Uterus (tissue), 4 donors: ENCODE measurements at places on chromosomes 7 and 10. TPM values are rescaled to one million over a fixed set of nuclear protein-coding genes. Genes with fewer than 3 reads are reported as not detected.

ST8SIA6 gene
- not detected for total RNA-seq

SHLD2 gene
- 17.1 TPM for total RNA-seq

MMP21 gene
- not detected for total RNA-seq

ATG9B gene
- total RNA-seq, result 0.55 TPM

GBX1 gene
- not detected for total RNA-seq

COL26A1 gene
- not detected for total RNA-seq

EBF3 gene
- total RNA-seq, result 9.9 TPM

ADCYAP1R1 gene
- total RNA-seq, result 22.0 TPM

SCART1 gene
- total RNA-seq, result 3.9 TPM

NOM1 gene
- 21.9 TPM for total RNA-seq

SEMA4G gene
- total RNA-seq, result 2.6 TPM

FAM24B gene
- total RNA-seq, result not detected

JAKMIP3 gene
- total RNA-seq, result 1.3 TPM

XRCC2 gene
- 8.7 TPM for total RNA-seq

PKD2L1 gene
- total RNA-seq, result not detected

GRCh38 chr10:71332466-71332865 lies 13.4 kb downstream of the SLC29A3 start:
- DNase-seq, result no peak

DNA sequence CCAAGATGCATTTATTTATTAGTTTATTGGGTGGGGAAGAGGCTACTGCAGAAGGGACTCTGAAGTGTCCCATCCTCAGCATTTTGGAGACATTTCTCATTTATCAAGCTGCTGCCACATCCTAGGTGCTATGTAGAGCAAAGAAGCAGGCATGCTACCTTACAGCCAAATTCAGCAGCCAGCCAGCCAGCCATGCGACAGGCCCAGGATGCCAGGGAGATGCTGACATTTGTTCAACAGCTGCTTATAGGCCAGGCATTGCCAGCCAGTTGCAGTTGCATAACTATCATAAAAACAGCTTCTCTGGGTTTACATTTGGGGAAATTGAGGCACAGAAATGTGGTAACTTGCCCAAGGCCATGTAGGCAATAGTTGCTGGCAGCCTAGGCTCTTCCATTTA lies 2.3 kb downstream of the SLC29A3 start:
- DNase-seq, result no peak

GRCh38 chr10:89369156-89370105 lies 8.4 kb upstream of the IFIT1B start:
- no peak for DNase-seq

- DNase-seq, result no peak
Measured at GRCh38 chr7:24255139-24255538, 28.9 kb upstream of the NPY start.

DNA sequence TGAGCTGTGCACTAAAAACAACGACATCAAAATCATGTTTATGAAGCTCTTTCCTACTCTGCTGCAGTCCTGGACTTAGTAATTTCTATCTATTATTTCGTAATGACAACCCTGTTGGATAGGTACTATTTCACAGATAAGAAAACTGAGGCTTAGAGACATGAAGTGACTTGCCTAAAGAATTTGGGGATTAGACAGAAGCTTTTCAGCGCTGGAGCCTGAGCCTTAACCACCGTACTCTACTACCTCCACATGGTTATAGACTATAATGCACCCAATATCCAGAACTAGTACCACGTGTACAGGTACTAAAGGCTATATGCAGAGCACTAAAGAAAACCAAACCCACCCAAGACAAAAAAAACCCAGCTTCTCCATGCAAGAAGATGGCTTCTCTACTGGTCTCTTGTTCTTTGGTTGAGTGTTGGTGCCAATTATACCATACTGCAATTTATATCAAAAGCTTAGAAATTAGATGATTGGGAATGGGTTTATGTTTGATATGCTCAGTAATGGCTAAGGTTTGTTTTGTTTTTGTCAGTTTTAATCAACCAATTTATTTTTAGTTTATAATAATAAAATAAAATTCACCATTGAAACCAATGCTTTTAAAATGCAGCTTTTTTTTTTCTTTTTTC lies 6.5 kb upstream of the SNX10 start:
- no peak for DNase-seq

DNA sequence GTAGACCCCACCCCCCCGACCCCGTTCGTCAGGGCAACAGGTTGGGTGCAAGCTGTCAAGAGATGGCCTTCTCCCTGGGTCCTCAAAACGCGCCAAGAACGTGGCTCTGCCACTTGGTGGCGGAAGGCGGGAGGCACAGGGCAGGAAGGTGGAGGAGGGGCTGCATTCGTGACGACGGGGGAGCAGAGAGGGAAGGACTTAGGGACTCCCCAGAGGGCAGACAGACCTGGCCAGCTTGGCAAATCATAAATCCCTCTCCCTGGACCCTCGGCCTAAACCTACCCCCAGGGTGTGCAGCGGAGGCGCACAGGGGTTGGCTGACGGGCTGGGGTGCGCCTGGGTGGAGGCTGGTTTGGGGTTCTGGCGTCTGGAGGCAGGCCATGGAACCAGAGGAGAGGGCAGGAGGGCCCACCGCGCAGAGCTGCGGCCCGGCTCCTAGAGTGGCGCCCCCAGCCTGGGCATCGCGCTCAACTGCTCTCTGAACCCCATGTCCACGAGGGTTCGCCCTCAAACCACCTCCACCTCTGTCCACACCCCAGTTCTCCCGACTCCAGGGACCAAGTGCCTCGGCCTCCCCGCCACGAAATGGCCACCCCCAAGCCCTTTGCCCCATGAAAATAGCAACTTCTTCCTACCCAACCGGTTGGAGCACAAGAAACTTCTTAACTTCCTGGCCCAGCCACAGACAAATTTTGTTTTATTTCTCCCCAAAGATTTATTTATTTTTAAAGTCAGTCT lies 10.8 kb upstream of the GATA3 start:
- no peak for DNase-seq

DNA sequence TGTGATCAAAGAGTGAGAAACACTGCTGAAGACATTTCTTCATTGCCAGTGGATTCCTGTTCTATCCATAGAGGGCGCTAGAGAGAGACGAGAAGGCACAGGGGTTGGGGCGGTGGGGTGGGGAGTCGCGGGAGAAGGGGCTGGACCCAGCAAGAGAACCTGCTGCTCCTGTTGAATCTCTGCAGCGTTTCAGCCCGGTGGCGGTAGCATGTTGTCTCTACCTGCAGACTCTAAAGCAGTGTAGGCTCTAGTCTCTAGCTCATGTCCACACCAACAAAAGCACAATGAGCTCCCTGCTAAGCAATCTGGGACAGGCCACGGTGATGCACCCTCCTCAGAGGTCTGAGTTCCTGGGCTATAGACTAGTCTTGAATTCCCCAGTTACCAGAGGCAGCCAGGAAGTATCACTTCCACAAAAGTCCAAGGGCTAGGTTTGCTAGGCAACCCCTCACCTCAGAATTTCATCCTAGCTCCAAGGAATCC lies 167.7 kb downstream of the DGKB start:
- DNase-seq, result no peak

- DNase-seq, result no peak
Measured at GRCh38 chr7:73612598-73613269, 11.6 kb downstream of the MLXIPL start.

DNA sequence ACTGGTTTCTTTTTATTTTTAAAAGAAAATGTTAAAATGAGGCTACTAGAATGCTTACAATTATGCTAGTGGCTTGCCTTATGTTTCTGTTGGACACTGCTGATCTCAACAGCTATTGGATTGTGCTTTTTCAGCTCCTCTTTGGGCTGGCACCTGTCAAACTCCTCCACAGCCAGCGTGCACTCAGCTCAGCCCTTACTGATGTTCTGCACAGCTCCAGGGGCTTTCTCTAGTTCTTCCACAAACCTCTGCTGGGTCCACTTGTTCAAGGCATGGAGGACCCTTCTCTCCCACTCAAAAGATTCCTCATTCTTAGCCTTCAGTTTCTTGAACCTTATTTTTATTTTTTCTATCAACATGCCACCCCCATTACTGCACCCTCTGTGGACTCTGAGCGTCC lies 96.0 kb downstream of the VIPR2 start:
- no peak for DNase-seq

DNA sequence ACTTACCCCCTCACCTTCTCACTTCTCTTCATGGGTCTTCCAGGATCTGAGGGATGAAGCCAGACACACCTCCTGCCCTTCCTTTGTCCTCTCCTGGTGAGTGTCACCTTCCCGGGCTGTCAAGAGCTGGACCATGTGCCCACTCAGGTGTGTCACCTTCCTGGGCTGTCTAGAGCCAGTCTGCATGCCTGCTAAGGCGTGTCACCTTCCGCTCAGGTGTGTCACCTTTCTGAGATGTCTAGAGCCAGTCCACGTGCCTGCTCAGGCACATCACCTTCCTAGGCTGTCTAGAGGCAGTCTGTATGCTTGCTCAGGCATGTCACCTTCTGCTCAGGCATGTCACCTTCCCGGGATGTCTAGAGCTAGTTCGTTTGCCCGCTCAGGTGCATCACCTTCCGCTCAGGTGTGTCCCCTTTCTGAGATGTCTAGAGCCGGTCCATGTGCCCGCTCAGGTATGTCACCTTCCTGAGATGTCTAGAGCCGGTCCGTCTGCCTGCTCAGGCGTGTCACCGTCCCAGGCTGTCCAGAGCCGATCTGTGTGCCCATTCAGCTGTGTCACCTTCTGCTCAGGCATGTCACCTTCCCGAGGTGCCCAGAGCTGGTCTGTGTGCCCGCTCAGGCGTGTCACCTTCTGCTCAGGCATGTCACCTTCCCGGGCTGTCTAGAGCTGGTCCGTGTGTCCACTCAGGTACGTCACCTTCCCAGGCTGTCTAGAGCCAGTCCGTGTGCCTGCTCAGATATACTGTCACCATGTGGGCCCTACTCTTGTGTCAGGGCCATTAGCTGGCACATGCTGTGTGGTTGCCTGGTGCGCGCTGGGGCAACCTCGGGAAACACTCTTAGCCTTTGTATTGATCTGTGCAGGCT lies 245.3 kb downstream of the EBF3 start:
- no peak for DNase-seq

DNA sequence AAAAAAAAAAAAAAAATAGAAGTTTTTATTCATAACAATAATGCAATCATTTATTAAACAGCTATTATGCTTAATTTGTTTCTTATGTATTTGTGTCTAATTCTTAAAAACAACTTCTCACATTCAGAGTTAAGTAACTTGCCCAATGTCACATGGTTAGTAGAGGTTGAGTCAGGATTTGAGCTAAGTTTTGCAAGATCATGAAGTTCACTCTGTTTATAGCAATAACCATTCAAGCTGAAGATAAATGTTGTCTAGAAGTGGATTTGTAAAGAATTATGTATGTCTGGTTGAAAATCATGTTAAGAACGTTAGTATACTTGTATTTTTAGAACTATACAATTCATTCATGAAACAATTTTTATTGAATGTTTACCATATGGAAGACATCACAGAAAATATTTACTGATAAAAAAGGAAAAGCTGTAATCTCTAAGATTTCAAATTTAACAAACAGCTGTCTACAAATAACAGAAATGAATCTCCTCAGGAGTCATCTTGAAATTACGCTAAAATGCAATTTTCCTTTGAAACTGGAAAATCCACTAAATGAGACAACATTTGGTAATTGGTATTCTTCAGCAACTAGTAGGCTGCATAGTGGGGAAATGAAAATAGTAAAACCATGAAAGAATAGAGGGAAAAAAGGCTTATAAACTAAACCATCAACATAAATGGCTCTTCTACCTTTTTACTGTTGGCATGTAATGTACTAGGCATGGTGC lies 70.5 kb upstream of the AHR start:
- no peak for DNase-seq

GRCh38 chr10:131961047-131961776 lies 20.5 kb downstream of the BNIP3 start:
- DNase-seq, result no peak

- DNase-seq, result no peak
Measured at GRCh38 chr10:20890009-20890408, 7.1 kb downstream of the NEBL start.

DNA sequence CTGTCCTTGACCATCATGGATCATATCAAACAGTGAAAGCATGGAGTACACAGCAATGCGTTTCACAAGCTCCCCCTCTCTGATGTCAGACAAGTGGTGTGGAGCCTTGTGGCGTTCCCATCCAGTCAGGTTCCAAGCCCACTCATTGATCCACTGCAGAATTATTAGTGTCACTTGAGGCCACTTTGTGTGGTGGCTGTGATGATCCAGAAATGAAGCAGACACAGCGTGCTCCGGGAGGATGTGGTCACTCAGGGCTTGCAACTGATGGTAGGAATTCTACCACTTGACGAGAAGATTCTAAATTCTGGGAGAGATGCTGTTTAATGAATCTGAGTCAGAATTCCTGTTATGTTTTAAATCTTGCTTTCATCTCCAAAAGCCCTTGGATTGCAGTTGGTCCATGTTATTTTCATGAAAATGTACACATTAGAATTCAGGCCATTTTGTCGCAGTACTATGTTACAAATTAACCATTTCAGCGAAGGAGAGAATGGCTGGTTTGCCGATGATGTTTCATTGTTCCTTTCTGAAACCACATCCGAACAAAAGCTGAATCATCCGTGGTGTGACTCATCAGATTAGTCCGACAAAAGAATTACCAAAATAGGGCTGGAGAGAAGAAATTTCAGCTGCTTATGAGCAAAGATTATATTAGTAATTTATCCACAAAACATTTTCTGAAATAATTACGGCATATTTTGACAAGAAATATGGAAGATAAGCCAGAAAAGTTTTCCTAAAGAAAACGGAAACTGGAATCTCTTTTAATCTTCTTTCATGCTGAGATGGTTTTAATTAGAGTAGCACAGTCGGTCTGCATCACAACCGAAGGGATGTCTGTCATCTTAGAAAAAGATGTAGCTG lies 48.1 kb downstream of the INSYN2A start:
- no peak for DNase-seq
